ENCODE measurements at places on chromosomes 13 and 19. TPM values are rescaled to one million over a fixed set of nuclear protein-coding genes. Genes with fewer than 3 reads are reported as not detected.

The LRRC63 gene
- 0.11 TPM for polyA plus RNA-seq

- no peak for DNase-seq
These were observed 32.0 kb downstream of the USP12 start for GRCh38 chr13:27139565-27139964.

DNA sequence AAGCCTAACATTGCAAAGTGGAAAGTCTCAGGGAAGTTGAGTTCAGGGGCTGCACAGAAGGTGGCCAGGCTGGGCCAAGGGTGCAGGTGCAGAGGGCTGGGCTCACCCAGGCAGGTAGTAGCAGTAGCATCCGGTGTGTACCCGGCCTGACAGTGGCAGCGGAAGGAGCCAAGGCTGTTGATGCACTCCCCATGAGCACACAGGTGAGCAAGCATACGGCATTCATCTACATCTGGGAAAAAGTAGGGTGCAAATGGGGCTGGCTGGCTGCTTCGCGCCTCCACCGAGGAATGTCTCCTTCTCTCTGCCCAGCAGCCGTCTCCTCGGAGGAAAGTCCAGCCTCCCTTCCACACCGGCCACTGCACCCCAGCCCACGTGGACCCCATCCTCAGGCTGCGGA lies 30.6 kb downstream of the CCL25 start:
- DNase-seq: no peak

GRCh38 chr13:61275736-61276135 lies 139.9 kb downstream of the PCDH20 start:
- no peak for DNase-seq

- DNase-seq: no peak
These were observed 7.1 kb downstream of the ARID3A start for GRCh38 chr19:932648-933552.

- no peak for DNase-seq
These were observed 79.4 kb upstream of the MCF2L start for GRCh38 chr13:112889351-112890290.

GRCh38 chr13:58876473-58876872 lies 1244.9 kb downstream of the PCDH17 start:
- no peak for DNase-seq
